ENCODE measurements at places on chromosomes 3 and 15.
A peak's percentile ranks its signal among the peaks of the same experiment; 100 is the strongest.

GRCh38 chr3:105394177-105394576 is 27.5 kb downstream of the ALCAM start:
- no peak for DNase-seq

- no peak for DNase-seq
These were observed 315.0 kb upstream of the TPM1 start for GRCh38 chr15:62727501-62727900.

DNA sequence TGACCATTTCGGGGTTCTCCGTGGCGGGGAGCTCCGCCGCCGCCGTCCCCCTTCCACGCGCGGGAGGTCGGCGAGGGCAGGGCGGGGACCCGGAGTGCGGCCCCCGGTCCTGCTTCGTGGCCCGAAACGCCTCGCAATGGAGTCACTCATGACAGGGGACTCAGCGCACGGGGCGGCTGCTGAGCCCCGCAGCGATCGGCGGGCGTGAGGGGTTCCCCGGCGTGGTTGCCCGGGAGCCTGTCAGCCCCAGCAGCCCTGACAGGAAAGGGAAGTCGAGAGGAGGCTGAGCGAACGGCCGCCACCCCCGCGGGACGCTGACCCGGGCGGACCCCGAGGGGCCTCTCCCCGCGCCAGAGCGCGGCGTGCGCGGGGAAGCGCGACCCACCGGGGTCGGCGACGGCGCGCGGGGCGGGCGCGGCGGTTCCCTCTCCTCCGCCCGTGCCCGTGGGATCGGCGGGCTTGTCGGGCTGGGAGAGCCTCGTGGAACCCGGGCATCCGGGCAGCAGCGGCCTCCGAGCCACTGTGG is 564 bp upstream of the PIGZ start:
- peak; percentile 34 for DNase-seq

- DNase-seq, result no peak
These were observed 415.3 kb upstream of the ALCAM start for GRCh38 chr3:104951426-104951825.

GRCh38 chr3:74121761-74122160 is 492.7 kb downstream of the CNTN3 start:
- no peak for DNase-seq

- DNase-seq, result no peak
These were observed 17.0 kb downstream of the LRCH3 start for GRCh38 chr3:197807969-197808587.

DNA sequence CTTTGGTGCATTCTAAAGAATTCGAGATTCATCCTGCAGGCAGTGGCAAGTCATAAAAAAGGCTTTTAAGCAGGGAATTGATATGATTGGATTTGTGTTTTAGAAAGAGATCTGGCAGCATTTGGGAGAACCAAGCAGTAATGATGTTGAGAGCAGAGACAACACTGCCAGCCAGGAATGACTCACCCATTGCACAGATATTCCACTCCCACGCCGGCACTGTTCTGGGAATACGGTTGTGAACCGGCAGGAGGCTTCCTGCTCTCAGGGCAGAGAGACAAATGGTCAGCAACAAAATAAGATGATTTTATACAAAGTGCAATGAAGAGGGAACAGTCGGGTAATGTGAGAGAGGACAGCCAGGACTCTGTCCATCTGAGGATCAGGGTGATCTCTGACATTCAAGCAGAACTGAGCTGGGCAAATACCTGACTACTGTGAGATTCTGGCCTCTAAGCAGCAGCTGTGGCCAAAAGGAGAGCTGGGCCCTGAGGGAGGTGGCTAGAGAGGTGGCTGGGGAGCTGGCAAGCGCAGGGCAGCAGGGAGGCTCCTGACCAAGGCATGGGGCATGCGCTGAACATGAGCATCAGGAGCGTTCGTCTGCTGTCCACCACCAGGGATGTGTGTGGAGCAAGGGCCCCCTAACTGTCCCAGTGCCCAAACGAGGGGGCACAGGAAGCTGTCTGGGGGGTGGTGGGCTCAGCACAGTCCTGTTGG is 56.1 kb upstream of the PLXNA1 start:
- no peak for DNase-seq

DNA sequence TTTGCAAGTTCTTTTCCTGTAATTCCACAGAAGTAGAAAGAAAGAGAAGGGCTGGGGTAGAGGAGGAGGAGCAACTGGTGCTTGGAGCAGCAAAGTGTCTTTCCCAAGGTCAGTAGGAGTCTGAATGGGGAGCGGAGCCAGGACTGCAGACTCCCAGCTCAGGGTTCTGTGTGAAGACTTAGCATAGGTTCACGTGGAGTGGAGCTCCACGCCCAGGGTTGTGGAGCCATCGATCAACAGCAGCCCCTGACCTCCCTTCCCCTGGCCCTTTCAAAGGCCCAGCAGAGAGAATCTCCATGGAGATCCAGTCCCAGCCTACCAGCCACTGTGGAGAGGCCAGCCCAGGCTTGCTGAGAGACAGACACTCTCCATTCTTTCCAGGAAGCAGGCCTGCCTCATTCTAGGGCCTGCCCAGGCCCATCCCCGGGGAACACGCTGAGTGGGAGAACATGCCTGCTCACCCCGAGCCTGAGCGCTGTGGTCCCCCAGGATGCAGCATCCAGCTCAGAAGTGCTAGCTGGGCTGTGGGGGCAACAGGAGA is 62.1 kb downstream of the CORO2B start:
- no peak for DNase-seq

DNA sequence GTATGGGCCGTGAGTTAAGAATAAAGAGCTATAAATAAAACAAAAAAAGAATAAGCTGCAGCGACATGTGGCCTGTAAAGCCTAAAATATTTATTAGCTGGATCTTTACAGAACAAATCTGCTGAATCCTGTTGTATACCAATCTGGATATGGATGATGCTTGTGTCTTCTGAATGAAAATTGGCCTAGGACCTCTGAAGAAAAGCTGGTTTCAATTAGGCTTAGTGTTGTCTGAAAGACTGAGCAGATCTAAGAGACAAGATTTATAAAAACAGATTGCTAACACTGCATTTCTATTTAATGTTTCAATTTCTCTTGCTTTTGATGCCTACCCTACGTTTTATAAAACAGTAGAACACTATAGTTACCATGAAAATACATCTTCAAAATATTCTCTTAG is 57.9 kb downstream of the ST3GAL6 start:
- DNase-seq, result no peak

GRCh38 chr3:175338775-175339535 is 479.8 kb downstream of the NAALADL2 start:
- no peak for DNase-seq

- no peak for DNase-seq
These were observed 165.8 kb downstream of the MECOM start for GRCh38 chr3:169497567-169498257.

All from activated CD4-positive, alpha-beta T cell treated with anti-CD3 and anti-CD28 coated beads for 4 hours (primary cell).